ENCODE measurements at places on chromosomes 3 and 15.

DNA sequence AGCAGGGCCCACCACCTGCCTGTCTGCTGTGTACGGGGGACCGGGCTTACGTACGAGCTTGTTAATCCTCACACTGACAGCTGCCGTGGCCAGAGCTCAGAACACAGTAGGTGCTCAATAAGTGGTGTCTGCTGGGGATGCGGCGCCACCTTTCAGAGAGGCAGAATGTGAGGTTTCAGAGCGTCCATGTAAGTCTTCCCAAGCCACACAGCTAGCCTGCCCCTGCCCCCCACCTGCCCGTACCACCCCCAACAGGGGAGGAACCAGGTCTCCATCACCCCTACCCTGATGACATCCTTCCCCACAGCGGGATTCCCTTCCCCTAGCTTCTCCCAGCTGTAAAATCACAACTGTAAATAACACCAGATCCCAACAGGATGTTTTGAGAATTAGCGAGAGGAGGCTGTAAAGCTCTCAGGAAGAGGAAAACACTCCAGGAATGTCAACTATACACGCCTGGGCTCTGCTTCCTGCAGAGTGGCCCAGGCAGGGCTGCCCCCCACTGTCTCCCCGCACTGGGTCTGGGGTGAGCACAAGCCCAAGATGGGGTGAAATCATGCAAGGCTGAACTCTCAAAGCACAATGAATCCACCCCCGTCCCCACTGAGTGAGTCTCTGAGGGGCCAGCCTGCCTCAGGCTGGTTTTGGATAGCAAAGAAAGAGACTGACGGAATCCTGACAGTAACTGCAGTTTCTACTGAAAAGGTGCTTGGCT, 250.1 kb upstream of the LYSMD4 start:
- DNase-seq = no peak

DNA sequence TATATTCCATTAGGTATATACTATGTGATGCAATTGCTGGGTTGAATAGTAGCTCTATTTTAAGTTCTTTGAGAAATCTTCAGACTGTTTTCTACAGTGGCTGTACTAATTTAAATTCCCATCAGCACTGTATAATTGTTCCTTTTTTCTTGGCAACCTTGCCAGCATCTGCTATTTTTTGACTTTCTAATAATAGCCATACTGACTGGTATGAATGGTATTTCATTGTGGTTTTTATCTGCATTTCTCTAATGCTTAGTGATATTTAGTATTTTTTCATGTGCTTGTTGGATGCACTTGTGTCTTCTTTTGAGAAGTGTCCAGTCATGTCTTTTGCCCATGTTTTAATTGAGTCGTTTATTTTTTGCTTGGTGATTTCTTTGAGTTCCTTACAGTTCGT, 145.1 kb upstream of the PLSCR5 start:
- DNase-seq = no peak

GRCh38 chr3:37701734-37702433, 159.8 kb upstream of the CTDSPL start:
- DNase-seq = no peak

GRCh38 chr15:33209575-33210481, 15.3 kb upstream of the FMN1 start:
- DNase-seq = no peak

DNA sequence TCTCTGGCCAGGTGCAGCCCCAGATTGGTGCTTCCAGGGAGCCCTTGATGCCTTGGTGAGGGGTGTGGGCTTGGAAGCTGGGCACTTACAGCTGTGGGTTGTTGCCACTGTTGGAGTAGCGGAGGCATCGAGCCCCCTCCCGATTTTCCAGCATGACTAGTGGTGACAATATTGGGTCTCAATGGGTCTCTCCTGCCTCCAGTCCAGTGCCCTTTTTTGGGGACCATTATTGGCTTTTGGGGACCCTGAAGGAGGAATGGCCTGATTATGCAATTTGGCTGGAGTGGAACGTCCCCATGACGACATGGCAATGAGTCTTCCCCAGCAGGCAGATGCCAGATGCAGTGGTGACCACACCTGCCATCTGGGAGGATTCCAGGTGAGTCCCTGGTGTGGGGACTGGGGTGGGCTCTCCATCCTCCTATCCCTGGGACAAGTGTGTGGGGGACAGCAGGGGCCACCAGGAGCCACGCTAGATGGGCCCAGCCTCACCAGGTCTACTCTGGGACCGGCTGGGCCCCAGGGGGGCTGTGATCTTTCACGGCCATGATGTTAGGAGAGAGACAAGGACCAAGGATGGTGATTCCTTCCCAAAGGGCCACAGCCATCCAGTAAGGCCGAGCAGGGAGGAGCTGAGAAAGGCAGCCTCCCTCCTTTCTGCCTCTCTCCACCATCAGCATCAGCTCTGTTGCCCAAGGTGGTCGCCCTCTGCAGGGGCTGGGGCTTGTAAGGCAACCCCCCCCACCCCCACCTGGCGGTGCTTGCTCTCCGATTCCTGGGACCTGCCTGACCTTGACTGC, 196.8 kb downstream of the GOLGA6L6 start:
- DNase-seq = no peak

DNA sequence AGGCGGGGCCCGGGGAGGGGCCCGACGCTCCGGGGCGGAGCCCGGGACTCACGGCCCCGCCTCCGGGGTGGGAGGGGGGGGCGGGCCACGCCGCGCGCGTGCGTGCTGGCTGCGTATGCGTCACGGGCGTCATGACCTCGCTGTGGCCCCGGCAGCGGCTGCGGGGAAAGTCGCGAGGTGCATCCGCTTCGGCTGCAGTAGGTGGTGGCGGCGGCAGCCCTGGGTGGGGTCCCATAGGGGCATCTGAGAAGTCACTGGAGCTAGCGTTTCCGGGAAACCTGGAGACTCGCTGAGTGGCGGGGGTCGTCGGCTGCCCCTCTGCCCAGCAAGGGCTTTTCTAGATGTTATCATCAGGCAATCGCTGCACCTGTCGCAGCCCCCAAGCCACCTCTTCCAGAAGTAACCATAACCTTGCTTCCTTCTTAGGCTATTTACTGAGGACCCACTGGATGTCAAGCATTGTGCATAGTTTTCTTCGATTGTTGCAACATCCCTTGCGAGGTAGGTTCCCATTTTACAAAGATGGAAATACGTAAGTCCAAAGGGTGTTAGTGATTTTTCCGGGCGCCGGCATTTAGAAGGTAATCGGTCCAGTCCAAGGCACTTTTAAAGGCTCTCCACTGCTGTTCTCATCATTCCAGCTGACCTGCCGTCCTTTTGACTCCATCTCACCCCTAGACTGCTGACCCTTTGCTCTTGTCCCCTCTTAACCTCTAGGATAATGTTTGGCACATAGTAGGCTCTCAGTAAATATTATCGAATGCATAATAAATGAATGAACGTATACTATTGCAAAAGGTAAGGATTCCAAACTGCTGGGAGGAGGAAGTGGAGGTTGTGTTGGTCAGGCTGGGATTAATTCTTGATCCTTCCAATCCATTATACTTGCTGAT, at the start of gene GDPGP1:
Gene GDPGP1, plus strand, starts transcription at position 114 of the 893 bp plus-strand sequence. CDS start 6,700 bp downstream, outside the sequence.
- DNase-seq = no peak

GRCh38 chr3:102060814-102061213, 211.5 kb downstream of the NFKBIZ start:
- DNase-seq = no peak

GRCh38 chr3:20125289-20125688, 60.7 kb downstream of the SGO1 start:
- no peak for DNase-seq

GRCh38 chr3:26559227-26559626, 63.3 kb upstream of the LRRC3B start:
- no peak for DNase-seq

- no peak for DNase-seq
Observed at GRCh38 chr15:81901319-81901718, 144.5 kb downstream of the MEX3B start.

DNA sequence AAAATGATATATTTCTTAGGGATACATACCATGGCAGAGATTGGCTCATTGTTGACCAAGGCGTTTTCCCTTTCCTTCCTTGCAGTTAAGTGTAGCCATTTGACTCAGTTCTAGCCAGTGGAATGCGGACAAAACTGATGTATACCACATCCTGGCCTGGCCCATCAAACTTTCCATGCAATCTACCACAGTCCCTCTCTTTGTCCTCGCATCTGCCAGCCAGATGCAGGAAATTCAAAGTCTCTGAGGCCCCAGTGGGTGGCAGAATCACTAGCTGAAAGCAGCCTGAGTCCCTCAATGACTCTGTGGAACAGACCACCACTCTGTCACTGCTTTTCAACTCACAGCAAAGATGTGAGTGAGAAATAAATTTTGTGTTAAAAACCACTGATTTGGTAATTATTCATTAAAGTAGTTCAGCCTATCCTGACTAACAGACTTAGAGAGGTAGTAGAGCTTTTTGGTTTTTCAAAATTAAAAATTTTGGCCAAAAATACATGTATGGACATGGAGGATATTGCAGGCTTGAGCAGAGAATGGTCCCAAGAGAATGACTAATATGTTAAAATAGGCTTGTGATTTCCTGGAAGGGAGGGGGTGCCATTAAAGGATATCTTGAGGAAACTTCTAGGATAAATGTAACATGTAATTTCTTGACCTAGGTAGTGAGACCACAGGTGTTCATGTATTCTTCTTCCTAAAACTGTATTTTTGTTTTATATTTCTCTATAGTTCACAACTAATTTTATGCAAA, 10.9 kb downstream of the LRRFIP2 start:
- DNase-seq = no peak

DNA sequence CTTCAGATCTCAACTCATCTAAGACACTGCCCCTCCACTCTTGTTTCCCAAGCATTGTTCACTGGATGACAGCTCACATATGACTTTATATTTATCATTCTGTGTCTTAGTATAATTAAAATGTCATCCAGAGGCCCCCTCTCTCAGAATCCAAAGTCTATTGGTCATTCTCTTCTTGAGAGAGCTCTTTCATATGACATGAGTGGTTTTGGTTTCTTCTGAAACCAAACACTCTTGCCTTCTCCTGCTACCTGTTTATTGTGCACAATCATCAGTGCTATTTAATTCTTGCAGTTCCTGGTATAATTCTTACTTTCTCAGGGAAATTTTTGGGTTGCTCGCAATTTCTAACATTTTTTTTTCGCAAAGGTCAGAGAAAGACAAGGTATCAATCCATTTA, 249.5 kb downstream of the IL5RA start:
- DNase-seq = no peak

GRCh38 chr15:93034512-93034911, 54.5 kb downstream of the RGMA start:
- no peak for DNase-seq

DNA sequence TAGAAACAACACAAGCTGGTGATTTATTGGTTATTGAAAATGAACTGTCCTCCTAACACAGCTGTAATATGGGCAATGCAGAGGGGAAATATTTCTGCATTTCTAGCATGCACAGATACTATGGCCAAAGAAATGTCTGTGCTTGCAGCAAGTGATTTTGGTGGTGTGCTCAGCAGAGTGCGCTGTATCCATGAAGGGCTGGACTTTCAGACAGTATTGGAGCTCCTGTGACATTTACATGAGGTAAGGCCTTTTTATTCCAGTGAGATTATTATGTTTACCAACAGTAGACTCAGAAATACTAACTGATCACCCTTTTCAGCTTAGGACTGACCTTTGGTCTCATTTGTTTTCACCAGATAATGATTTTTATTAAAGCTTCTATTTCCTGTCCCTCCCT, 1302.6 kb upstream of the EPHA6 start:
- DNase-seq = no peak

GRCh38 chr3:46719044-46719565, 1.4 kb upstream of the PRSS50 start:
- DNase-seq = no peak

DNA sequence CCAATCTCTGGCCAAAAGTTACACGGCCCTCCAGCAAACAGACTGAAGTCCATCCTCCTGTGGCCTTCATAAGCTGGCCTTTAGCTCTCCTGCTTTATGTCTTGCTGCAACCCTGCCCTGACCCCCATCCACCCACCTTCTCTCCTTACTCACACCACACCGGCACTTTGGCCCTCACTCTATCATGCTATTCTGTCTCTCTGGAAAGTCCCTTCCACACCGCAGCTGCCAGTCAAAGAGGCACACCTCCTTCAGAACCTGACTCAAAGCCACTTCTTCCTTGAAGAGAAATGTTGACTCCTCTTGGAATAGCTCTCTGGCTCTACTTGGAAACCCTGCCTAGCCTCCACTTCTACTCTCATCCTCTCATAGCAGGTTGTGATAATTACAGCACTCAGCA, 4.5 kb downstream of the GPR156 start:
- DNase-seq = no peak

- DNase-seq = peak; percentile 31
Observed at GRCh38 chr3:48429317-48429959, 448 bp downstream of the PLXNB1 start.

DNA sequence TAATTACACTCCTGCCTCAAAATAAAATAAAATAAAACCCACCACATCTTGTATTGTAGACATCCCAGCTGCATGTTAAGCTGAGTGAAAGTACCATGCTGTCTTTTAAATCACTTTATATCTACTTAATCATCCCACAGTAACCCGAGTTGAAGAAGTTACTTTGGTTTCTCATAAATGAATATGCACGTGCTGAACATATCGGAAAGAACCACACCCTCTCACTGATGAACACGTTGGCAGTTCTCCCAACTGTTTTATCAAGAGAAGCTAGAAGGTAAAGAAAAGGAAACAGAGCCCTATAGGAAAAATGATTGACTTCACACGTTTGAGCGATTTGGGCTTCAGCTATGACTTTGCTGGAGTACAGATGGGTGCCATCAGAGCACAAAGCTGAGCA, 15.9 kb upstream of the TM4SF19 start:
- no peak for DNase-seq

- DNase-seq = no peak
Observed at GRCh38 chr3:171585039-171585438, 124.8 kb upstream of the TNIK start.

DNA sequence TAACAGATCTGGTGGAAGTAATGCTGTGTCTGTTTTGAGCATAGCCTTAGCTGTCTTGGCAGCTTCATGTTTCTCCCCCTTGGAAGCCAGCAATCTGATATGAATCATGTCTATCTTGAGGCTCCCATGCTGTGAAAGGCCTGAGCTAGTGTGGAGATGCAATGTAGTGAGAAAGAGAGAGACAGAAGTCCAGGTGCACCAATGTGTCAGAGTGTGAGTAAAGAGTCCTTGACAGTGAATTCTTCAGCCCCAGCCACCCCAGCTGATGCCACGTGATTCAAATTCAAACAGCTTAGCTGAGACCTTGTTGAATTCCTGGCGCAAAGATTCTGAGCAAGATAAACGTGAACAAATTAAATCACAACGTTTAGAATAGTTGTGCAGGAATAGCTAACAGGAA, 704.2 kb downstream of the EDEM1 start:
- DNase-seq = no peak
